Stimulated activated CD4-positive, alpha-beta T cell treated with anti-CD3 and anti-CD28 coated beads, Interleukin-4, amount 100 ng/mL, for 48 hours (primary cell): ENCODE measurements at places on chromosomes 6 and 20.
A peak's percentile ranks its signal among the peaks of the same experiment; 100 is the strongest.

DNA sequence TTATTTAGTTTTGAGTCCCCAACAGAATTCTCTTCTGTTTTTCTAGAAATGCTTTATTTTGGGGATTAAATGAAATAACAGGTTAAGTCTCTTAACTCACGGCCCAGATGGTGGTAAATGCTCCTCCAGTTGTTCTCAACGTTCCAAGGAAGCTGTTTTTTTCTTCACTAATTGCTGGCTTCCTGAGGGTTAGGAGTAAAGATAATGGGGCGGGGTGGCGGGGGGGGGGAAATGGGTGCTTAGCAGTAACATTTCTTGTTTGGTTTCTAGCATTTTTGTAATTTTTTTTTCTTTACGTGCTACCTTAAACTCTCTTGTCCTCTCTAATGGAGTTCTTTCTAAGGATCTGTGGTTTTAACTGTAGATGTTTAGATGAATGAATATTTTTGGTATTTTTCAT, 2.2 kb downstream of the SRSF3 start:
- DNase-seq: no peak

DNA sequence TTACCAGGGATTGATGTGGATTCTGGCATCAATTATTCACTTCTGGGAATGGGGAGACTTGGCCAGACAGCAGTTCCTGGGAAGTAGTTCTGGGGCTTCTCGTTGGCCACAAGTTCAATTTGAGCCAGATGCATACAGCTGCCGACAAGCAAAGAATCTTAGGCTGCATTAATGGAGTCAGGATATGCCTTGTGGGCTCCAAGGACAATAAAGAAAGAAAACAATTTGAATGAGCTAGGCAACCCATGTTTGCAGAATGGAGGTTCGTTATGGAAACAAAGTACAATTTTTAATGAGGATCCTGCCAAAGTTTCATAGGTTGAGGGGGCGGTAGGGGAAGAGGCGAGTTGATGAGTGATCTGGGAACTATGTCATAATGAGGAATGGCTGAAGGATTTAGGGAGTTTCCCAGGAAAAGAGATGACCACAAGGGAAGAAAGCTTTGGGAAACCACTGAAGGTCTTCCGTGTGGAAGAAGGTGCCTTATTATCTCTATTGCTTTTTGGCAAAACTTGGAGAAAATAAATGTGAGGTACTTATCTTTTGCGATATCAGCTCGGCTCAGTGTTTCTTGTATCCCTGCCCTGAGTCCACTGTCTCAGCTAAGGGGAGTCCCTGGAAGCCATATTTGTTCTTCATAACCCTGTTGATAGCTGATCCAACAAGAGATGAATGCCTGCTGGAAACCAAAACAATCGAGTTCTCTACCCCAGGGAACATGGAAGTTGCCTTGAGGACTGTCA, 181.0 kb upstream of the ZNF217 start:
- no peak for DNase-seq

DNA sequence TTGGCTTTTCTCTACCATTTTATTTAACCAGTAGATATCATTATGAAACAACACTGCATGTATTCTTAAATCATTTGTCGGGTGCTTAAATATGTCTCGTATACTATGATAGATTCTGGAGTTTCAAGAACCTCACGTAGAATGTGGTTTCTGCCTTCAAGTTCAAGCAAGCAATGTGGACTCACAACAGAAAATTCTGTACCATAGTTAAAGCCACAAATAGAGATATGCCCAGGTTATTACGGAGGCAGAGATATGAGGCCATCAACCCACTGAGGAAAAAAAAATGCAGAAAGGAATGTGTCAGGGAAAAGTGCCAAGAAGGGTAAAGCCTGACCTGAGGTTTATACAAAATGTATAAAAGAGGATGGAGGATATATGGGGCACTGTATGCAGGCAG, 109.9 kb downstream of the GFRAL start:
- no peak for DNase-seq

DNA sequence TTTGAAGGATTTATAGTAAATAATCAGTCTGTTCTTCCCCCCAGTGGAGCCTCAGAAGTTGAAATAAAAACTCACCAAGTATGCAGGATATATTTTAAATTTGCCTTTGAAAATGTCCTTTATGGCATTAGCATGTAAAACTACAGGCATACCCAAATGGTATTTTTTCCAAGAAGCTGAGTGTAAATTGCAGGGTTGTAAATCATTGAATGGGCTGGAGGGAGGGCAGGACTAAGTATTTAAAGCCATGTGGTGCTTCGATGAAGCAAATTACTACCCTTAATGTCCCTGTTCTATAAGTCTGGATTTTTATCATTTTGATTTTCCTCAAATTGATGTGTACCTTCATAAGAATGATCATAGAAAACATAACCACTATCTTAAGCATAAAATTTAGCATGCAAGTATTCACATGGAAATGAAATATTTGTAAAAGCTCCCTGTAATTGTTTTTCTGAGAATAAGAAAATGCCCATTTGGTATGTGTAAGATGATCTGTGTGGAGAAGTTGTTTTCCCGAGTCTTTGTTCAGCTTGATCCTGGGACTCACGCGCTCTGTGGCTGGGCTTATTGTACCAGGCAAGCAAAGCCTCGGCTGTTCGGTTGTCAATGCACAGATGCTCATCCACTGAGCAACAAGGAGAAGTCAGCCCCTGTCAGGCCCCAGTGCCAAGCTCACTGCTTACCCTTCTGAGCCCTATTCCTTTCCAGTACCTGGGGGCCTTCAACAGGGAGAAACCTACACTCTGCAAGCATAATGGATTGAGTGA, 66.7 kb downstream of the CD164 start:
- DNase-seq: no peak

DNA sequence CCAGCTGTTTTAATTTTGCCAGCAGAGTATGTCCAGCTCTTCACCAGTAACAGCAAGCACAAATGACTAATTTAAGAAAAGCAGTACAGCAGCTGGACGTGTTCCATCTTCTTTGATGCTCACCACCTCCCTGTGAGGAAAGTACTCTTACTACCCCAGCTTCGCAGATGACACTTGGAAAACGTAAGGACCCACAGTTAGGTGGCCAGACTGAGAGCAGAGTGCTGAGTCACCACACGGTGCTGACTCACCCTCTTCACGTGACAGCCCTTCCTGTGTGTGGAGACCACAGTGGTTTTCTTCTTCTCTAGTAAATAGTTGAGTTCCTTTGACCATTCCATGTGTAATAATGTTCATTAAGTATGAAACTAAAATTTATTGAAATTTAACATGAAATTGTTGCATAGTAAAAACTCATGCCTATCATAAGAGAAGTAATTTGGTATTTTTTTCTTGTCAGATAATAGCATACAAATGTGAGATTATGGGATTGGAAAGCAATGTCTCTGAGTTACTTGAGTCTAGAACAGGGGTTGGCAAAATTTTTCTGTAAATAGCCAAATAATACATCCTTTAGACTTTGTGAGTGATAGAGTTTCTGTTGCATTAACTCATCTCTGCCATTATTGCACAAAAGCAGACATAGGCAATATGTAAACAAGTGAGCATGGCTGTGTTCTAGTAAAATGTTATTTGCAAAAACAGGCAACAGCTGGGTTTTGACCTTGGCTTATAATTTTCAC, 76.6 kb downstream of the SLX4IP start:
- peak; percentile 54 for DNase-seq
